ENCODE measurements at places on chromosomes 1 and 21.

DNA sequence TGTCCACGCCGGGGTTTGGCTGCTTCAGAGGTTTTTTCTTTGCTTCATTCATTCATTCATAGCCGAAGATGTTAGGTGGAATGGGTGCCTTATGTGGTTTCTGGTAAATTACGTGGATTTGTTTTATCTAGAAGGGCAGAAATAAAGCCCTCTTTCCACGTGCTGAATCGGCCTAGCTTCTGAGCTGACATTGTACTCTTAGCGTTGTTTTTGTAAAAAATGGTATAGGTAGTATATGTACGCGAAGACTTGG, 1.5 kb downstream of the GALNT2 start:
- no peak for DNase-seq

GRCh38 chr1:116322752-116323405, 50.2 kb upstream of the ATP1A1 start:
- DNase-seq, result no peak

DNA sequence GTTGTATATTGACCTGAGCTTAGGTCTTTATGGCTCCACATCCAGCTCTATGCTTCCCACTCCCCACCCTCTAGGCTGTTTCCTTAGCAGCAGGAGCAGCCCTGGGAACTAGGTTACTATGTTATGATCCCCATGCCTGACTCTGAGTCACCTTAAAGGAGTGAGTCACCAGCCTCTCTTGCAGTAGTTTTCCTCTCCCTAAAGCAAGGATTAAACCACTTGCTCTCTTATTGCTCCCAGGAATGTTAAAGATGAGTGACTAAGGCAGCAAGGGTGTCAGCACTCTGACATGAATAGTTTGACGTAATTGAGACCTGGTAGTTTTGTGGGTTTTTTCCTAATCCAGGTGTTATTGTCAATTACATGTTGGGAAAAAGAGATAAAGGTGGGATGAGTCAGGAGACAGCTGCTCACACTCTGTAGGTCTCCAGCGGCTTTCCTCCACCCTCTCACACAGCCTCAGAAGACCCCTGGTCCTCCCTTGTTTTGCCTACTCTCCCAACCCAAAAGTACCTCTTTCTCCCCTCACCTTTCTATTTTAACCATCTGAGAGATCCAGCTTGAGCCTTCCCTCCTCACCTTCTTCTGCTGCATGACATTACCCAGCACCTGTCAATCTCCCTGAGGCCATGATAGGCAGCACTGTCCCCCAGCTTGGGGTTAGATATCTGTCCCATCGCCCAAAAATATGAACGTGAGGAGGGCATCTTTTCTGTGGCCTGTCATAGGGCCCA, 369.1 kb upstream of the VAMP3 start:
- peak; percentile 95 for DNase-seq

DNA sequence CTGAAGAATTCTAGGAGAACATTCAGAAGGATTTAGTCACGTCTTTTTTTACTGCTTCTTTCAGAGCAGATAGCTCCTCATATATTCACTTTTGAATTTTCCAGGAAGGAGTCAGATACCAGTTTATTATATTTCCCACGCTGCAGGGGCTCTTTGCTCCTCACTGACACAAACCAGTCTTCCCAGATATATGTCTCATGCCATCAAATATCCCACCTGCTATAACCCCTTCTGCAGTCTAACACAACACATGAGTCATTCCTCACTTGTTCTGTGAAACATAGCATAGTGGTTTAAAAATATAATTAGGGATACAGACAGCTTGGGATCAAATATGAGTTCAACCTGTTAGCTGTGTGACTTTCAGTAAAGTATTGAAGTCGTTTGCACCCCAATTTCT, 251.7 kb upstream of the DPYD start:
- no peak for DNase-seq
